Activated gamma-delta T cell treated with Interleukin-2 at 50 U/mL for 16 hours (primary cell): ENCODE measurements at places on chromosomes 7 and 10.
A peak's percentile ranks its signal among the peaks of the same experiment; 100 is the strongest.

GRCh38 chr10:35463878-35464277, 127.6 kb downstream of the CCNY start:
- no peak for DNase-seq

GRCh38 chr7:28627263-28627653, 214.9 kb downstream of the CREB5 start:
- no peak for DNase-seq

DNA sequence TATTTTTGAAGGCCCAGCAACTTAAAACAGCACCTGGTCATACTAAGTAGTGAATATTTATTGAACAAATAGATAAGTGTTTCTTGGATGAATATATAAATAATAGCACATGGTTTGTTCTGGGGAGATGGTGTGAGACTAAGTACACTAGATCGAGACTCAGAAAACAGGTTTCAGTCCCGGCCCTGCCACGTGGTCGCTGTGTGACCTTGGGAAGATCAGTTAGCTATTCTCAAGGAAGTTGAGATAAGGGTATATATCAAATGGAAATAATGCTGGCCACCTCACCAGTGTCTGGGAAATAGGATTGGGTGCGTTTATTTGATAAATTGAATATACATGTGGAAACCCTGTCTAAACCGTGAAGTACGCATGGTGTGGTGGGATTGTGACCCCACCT, 354.6 kb downstream of the SDK1 start:
- no peak for DNase-seq

DNA sequence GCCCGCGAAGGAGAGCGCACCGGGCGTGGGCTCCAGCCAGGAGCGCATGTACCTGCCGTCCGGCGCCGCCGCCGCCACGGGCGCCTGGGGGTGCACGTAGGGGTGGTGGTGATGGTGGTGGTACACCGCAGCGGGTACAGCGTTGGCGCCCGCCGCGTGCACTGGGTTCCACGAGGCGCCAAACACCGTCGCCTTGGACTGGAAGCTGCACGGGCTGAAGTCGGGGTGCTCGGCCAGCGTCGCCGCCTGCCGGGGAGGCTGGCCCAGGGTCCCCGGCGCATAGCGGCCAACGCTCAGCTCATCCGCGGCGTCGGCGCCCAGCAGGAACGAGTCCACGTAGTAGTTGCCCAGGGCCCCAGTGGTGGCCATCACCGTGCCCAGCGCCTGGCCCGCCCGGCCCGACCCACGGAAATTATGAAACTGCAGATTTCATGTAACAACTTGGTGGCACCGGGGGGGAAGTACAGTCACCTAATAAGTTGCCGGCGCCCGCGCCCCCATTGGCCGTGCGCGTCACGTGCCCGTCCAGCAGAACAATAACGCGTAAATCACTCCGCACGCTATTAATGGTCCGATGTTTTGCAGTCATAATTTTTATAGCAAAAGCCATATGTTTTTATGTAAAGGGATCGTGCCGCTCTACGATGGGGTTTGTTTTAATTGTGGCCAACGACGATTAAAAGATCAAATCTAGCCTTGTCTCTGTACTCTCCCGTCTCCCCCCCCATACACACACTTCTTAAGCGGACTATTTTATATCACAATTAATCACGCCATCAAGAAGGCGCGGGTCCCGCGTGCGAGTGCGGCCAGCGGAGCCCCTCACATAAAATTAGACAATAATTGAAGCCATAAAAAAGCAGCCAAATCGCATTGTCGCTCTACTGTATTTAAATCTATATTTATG, at the start of gene HOXA9:
TSS of gene HOXA9 (minus strand) at position 449 of the 907 bp plus-strand sequence. CDS start at position 369, 80 bp downstream.
- no peak for DNase-seq

DNA sequence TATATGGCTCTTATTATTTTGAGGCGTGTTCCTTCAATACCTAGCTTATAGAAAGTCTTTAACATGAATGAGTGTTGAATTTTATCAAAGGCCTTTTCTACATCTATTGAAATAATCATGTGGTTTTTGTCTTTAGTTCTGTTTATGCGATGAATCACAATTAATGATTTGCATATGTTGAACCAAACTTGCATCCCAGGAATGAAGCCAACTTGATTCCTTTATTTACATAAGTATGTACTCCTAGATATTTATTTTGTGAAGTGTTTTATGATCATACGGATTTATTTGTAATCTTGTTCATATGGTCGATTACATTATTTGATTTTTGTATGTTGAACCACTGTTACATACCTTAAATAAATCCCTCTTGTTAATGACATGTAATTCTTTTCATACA, 244.3 kb upstream of the KCND2 start:
- DNase-seq: no peak

DNA sequence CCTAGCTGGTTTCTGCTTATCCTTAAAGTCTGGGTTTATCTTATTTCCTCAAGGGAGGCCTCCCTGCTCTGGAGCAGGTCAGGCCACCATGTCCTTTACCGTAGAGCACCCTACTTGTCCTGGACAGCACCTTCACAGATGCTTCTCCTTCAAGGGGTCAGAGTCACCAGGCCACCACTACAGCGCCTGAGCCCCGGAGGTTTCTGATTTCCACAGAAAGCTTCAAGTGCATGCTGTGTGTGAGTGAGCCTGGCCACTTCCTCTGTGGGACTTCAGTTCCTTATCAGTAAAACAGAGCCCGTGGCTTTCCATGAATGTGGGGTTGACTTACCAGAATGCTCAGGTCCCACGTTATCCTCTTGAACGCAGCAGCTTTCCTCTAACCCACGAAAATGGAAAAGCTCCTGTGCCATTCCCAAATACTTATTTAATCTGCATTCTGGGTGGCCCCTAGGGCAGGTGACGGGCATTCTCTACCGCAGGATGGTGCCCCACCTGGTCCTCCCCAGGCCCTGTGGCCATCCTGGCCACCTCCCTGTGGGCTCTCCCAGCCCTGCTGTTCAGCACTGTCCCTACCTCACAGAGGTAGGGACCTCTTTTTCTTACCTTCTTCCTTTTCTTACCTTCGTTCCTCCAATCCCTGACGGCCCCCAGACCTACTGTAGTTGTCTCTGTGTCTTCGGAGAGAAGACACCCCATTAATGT, 1.4 kb upstream of the DOCK1 start:
- no peak for DNase-seq

GRCh38 chr10:95741807-95742467, 14.0 kb upstream of the ENTPD1 start:
- no peak for DNase-seq

DNA sequence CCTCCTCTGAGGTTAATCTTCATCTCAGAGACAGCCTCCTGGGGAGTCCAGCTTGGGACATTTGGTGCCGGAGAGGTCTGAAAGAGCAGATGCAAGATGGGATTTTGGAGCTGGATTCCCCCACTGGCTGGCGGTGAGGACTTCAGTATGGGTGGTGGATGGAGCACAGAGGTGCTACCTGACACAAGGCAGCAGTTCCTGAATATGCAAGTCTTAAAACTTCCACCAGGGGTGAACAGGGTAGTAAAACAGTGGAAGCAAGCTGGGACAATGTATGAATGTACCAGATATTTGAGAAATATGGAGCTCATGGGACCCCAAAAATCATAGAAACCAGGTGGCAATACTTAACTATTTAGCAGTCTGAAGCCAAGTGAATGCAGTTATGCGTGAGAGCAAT, 4.8 kb upstream of the TAF3 start:
- DNase-seq: no peak

GRCh38 chr10:75375838-75376237, 25.7 kb downstream of the ZNF503 start:
- no peak for DNase-seq

GRCh38 chr7:26185844-26186180, 14.7 kb downstream of the HNRNPA2B1 start:
- DNase-seq: no peak

- no peak for DNase-seq
These were observed 18.5 kb downstream of the WDR86 start for GRCh38 chr7:151391358-151391730.

GRCh38 chr7:121020249-121020988, 31.9 kb downstream of the CPED1 start:
- DNase-seq: no peak

- DNase-seq: no peak
These were observed 2.2 kb upstream of the ADIRF start for GRCh38 chr10:86965986-86966654.

DNA sequence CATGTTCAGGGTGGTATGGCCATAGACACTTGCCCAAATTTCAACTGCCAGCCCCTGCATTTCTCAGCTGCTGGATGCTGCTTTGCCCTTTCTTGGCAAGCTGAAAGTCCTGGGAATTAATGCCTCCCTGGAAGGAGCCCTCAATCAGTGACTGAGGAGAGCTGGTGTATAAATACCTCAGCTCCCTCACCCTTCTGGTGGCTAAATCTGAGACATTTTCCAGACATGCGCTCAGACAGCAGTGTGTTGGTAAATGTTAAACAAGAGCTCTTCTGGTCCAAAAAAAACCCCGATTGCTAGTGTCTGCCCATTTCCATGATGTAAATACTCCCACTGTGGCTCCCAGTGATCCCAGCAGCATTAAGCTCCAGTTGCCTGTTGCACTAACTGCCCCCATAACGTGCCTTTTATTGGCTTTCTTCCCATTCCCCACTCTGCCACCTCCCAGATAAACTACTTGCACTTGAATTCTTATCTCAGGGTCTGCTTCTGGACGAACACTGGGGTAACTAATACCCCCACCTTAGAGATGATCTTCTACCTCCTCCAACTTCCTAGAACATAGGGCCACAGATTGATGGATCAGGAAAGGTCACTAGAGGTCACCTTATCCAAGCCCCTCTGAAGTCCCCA, 6.7 kb upstream of the MYH16 start:
- no peak for DNase-seq

DNA sequence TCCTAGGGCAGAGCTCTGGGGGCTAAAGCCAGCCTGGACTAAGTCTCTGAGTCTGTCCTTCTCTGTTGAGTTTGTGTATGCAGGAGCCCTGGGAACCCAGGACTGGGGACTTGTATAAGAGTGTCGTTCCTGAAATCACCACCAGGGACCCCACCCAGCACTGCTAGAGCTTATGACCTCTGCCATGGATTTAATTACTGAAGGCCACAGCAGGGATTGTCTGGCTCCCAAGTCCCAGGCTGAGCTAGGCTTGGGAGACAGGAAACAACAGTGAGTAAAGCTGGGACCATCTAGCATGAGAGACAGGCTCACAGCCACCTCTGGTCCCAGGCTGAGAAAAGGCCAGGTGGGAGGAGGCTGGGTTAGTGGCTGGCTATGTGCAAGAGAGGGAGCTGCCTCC, 1.4 kb upstream of the TSPAN15 start:
- peak; percentile 29 for DNase-seq

DNA sequence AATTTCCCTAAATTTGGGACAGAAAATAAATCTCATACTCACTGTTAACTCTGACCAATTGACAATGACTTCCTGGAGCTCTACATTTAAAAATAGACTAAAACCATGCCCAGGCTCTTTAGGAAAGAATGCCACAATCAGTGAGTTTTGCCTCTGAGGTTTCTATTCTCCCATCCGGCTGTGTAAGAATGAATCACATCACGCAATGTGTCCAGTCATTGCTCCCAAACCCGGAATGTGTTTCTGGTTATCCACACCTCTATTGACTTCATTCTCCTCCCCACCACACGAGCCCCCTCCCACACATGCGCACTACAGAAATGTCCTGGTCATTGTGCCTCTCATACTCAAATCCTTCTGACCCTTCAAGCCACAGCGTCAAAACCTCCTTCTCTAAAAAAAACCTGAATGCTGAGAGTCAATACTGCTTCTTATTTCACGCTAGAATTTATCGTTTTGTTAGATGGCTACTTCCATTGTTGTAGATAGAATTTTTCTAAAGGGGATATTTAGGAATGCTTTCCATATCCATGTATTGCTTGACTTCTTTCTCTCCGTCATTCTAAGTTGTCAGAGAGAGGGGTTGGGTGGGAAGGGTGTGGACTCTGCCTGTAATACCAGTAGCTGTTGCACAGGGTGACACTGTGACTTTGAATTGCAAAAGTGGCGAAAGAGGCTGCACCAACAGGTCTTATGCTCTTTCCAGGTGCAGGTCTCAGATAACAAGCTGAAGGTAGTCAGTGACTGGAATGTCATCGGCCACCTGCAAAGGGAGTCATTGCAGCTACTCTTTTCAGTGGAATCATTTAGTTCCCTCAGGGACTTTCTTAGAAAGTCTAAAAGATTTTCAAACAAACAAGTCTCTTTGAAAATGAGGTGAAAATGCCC, 356.6 kb downstream of the PAXIP1 start:
- no peak for DNase-seq

- DNase-seq: no peak
These were observed 31.3 kb downstream of the RSBN1L start for GRCh38 chr7:77727527-77727926.

GRCh38 chr10:133122171-133122935, 34.6 kb downstream of the ADGRA1 start:
- DNase-seq: no peak

DNA sequence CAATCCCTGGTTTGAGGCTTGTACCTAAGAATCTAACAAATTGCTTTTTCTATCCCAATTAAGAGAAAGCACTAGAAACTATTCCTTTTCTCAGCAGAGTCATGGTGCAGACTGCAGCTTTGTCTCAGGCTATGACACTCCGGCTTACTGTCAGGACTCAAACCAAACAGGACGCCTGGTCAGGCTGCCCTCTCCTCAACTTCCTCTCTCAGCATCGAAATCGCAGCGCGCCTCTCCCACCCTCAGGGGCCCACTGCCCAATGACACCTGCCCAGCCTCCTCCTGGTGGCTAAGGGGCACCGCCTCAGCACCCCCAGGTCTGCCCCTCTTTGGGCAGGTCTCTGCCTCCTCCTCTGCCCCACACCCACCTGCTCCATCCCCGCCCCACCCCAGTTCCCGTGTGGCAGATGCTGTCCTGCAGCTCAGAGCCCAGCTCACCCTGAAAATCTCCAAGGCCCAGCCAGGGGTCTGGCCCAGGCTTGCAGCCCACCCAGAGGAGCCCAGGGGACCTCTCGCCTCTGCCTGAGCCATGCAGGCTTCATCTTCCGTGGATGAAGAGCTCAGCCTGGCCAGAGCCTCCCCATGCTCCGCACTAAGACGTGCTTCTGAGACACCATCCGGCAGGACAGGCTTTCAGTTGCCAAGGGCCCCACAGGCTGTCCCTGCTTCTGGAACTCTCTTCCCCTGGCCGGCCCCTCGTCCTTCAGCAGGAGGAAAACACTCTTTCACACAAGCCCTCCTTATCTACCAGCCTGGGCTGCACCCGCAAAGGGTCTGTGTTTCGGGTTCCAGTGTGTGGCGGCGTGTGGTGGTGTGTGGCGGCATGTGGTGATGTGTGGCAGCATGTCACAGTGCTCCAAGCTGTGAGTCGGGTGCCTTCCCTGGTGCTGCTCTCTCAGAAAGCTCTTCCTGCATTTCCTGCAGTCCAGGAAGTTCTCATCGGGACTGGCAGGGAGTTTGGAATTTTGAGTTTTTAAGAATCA, 16.4 kb upstream of the PTPRN2 start:
- no peak for DNase-seq

DNA sequence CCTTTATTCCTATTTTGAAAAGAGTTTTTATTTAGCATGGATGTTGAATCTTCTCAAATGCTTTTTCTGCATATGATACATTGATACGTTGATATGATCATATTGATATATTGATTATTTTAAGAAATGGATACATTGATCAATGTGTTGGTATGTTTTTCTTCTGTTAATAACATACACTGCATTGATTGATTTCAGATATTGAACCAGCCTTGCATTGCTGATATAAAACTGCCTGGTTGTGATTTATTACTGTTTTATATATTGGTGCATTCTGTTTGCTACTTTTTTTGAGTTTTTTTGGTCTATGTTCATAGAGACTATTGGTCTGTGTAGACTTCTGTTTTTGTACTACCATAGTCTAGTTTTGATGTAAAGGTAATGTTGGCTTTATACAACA, 26.8 kb upstream of the RABGEF1 start:
- DNase-seq: no peak
